ENCODE measurements at places on chromosomes 11 and 22.

GRCh38 chr11:35798983-35799382 is 136.4 kb downstream of the TRIM44 start:
- DNase-seq = no peak

DNA sequence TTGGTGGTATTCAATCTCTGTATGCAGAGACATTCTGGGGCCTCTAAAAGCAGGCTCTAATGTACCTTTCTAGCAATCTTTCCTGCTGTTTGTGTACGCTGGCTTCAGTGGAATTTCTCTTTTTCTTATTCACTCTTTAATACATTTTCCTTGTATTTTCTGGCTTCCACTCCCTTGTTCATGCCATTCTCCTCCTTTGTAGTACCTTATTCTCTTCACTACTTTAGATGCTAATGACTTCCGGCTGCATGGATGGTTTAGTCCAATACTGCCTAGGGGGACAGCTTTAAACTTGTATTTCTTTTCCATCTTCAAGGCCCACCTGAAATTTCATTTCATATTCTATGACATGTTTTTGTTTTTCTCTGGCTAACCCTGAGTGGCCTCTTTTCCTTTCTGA is 40.2 kb downstream of the DDX10 start:
- no peak for DNase-seq

- DNase-seq = no peak
These were observed 810.0 kb downstream of the BRD1 start for GRCh38 chr22:49017482-49018329.

- no peak for DNase-seq
These were observed 435.0 kb upstream of the CADM1 start for GRCh38 chr11:115939104-115939730.

DNA sequence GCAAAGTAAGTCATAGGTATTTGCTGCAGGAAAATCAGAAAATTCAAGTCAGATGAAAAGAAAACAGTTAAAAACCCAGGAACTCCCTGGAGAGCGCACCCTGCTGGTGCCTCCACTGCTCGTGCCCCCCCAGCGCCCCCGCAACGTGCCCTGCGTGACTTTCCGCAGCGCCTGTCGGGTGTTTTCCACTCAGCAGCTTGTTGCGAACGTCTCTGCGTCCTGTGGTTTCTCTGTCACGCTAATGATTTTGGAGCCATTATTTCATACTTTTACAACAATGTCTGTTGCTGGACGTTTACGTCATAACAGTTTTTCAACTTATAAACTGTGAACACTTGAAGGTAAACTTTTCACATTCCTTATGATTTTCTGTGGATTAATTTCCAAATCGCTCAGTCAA is 5.0 kb downstream of the CRELD2 start:
- DNase-seq = no peak

DNA sequence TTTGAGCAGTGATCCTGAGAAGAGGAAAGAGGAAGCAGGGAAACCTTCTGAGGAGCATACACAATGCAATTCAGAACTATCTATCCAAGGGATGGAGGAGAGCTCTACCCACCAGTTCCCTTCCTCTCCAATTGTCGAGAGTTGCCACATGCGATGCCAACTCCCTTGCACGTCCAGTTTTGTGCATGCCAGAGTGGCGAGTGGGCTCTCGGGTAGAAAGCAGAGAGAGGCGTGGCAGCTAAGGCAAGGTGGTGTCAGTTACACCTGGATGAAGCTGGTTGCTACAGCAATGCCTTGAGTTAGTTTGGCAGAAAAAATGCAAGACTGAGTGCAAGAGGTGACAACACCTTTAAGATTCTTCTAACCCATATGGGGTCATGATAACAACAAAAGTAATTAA is 420.4 kb upstream of the CCDC90B start:
- DNase-seq = no peak

GRCh38 chr22:19517171-19517500 is 7.1 kb downstream of the CLDN5 start:
- DNase-seq = no peak

GRCh38 chr11:103147627-103148026 is 38.4 kb downstream of the DYNC2H1 start:
- DNase-seq = no peak

All from effector memory CD4-positive, alpha-beta T cell (primary cell).